ENCODE measurements at places on chromosomes 6 and 20.

DNA sequence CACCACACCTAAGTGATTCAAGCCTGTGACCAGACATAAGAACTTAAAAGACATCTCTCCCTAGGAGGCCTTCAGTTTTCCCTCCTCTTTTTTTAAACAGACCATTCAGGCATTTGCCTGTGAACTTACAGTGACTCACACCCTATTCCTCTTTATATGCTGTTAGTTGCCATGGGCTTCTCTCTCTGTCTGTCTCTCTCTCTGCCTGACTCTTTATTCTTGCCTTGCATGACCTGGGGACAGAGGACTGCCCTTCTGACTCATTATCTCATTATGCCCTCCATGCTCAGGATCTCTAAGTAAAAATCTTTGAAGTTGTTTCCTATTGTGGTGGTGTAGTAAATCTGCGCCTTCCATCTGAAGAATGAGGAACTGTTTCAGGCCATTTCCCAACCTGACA, 442.2 kb upstream of the MAN1A1 start:
- DNase-seq, result peak; percentile 1

DNA sequence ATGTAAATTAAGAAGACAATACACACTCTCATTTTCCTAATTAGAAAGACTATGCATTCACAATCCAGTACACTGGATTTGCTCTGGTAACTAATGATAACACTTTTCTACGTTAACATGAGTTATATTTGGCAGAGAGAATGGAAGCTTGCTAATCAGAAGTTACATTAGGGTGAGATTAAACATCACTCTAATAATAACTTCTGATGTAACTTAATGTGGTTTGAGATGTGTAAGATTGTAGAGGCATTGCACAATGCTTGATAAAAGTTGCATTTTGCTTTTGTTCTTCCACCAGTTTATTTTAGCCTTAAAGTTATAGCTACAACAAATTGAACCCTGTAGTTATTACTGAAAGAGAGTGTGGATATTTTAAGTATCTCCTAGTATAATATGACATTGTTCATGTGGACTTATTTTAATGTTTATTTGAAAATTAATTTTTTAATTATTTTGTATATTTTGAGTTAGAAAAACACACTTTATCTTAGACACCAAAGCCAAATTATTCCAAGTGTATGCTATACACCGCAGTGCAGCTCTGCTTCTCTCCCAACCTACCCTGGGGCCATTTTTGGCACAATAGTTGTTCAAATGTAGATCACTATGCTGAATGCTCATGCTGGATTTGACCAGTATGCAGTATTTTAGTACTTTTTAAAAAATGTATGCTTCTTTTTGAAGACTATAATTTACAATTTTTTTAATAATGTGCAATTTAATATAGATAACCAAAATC, 143.2 kb downstream of the SLC16A10 start:
- DNase-seq, result peak; percentile 33

- no peak for DNase-seq
These were observed 133.0 kb downstream of the JARID2 start for GRCh38 chr6:15378866-15379265.

DNA sequence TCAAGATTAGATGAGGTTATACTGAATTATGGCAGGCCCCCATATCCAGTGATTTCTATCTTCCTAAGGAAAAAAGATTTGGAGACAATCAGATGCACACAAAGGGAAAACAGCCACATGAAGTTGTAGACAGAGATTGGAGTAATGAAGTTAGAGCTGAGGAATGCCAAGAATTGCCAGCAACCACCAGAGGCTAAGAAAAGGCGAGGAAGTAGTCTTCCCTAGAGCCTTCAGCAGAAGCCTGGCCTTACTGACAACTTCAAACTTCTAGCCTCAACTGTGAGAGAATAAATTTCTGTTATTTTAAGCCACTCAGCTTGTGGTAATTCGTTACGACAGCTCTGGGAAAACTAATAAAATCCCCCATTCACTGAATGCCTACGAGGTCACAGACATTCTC, 473.9 kb downstream of the COL12A1 start:
- peak; percentile 55 for DNase-seq

GRCh38 chr6:142702501-142703460, 242.2 kb downstream of the HIVEP2 start:
- DNase-seq, result peak; percentile 7

GRCh38 chr20:40643891-40644290, 45.1 kb downstream of the MAFB start:
- DNase-seq, result no peak

- DNase-seq, result no peak
These were observed 99.8 kb downstream of the TMEM242 start for GRCh38 chr6:157223511-157223910.

DNA sequence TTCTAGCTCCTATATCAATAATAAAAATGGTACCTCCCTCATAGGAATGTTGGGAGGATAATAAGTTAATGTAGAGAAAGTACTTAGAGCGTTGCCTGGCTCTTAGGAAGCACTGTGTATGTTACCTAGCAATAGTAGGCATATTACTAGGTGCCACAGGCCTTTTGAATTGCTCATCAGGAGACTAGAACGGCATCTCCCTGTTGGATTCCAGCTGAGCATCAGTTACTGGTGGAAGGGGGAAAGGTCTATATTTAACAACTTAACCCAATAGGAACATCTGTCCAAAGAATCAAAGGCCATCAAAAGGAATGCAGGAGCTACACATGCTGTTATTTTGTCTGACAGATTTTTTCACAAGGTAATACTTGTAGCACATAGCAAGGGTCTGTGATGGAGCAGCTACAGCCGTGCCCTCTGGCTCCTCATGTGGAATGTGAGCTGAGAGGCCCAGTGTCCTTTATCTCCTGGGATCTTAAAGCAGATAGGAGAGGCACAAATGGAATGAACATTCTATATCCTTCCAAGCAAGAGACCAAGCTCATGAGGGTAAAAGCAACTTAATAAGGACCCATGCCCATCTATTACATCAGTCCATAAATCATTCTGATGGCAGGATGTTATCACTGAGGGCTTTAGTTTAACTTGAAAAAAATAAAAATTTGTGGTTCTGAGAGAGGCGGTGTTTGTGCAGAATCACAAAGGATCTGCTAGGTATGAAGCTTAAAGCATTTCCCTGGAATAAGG, 184.9 kb upstream of the LAMP5 start:
- no peak for DNase-seq

DNA sequence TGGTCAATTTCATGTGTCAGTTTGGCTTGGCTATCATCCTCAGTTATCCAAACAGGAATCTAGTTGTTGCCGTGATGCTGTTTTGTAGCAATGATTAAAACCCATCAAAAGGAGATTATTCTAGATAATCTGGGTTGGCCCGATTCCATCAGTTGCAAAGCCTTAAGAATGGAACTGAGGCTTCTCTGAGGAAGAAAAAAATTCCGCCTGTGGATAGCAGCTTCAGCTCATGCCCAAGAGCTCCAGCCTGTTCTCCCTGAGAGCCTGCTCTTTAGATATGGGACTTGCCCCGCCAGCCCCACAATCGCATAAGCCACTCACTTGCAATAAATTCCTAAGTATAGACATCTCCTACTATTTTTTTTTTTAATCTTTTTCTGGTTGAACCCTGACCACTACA, 61.5 kb downstream of the SEL1L2 start:
- DNase-seq, result no peak

DNA sequence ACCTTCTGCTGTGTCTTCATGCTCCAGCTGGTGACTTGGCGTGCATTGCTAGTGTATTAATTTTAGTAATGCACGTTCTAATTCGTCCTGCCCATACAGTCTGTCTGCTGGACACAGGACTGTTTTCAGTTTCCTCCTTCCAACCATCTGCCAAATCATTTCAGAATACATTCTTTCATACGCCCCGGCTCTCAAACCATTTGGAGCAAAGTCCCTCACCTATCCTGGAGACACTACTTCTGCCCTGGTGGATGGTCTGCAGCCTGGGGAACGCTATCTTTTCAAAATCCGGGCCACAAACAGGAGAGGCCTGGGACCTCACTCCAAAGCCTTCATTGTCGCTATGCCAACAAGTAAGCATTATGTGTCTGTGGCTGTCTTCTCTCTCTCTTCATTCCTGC, 60.5 kb downstream of the FNDC1 start:
- no peak for DNase-seq

- no peak for DNase-seq
These were observed 110.2 kb upstream of the FOXQ1 start for GRCh38 chr6:1201547-1202200.

DNA sequence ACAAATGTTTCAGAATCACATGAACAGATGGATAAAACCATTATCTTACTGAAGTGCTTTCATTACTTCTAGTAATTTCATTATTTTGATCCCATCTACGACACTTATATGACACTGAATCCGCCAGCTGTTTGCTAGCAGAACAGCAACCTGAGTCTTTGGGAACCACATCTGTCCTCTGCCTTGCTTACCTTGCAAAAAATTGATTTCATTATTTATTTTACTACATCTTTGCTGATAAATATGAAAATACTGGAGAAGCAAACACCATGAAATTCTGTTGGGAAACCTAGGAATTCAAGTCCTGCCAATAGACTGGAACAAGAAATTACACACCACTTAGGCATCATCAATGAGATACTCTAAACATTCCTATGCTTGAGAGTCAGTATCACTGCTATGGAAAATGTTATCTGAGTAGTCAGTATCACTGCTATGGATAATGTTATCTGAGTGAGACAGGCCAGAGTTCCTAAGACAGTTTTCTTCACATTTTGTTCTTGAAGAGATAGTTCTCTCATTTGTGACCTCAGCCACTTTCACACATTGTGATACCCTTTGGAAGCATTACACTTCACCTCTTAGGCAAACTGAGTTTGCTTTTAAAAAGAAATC, 91.9 kb downstream of the PDE10A start:
- DNase-seq, result peak; percentile 23

Measured in astrocyte of the hippocampus (primary cell).